ENCODE measurements at places on chromosomes 7 and 10.
A peak's percentile ranks its signal among the peaks of the same experiment; 100 is the strongest.

GRCh38 chr7:138458576-138459412, 1.3 kb upstream of the TRIM24 start:
- no peak for ATAC-seq

DNA sequence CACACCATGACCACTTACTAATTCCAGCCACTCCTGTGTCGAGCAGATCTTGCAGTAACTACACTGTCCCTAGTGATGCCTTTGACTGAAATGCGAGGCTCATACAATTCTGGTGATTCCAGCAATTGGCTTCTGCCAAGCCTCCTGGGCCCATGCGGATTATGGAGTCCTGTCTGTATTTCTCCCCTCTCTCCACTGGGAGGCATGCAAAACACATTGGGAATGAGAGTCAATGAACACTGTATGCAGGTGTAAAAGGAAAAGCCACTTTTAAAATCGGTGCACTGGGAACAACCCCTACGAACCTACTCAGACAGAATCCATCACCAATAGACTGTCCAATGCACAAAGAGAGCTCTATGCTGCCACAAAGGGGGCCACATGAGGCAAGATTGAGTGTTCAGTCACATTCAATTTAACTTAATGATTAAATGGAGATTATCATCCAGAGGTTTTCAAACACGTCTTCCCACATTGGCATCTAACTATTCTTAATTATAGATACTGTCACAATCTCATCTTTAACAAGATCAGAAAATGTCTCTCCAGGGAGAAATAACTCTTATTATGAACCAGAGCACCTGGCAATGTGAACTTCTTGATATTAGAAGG, 550.6 kb downstream of the GLRX3 start:
- ATAC-seq, result no peak

DNA sequence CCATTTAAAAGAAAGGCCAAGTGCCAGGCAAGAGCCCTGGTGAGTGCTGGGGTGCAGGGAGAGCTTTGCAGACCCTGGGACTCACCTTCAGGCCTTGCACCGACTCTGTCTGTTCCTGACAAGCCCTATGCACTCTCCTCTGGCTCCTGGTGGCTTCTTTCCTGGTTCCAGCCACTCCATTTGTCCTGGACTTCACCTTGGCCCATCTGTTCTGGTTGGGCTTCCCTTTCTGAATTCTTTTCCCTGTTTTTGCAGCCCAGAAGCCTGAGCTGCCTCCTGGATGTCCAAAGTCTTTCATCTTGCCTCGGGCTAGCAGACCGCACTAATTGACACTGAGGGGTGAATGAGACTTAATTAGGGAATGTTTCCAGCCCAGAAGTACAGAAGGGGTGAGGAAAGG, 60.5 kb downstream of the PYROXD2 start:
- ATAC-seq, result no peak

DNA sequence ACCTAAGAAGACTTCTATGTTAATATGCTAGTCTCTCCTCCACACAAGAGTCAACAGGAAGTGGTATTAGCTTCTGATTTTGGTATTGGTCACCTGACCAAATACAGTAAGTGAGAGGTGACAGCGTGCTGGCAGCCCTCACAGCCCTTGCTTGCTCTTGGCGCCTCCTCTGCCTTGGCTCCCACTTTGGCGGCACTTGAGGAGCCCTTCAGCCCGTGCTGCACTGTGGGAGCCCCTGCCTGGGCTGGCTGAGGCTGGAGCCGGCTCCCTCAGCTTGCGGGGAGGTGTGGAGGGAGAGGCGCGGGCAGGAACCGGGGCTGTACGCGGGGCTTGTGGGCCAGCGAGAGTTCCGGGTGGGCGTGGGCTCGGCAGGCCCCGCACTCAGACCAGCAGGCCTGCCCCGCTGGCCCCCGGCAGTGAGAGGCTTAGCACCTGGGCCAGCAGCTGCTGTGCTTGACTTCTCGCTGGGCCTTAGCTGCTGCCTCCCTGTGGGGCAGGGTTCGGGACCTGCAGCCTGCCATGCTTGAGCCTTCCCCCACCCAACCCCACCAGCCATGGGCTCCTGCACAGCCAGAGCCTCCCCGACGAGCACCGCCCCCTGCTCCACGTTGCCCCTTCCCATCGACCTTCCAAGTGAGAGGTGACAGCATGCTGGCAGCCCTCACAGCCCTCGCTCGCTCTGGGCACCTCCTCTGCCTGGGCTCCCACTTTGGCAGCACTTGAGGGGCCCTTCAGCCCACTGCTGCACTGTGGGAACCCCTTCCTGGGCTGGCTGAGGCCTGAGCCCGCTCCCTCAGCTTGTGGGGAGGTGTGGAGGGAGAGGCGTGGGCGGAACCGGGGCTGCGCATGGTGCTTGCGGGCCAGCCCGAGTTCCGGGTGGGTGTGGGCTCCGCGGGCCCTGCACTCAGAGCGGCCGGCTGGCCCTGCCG, 4.2 kb upstream of the ACSL5 start:
- peak; percentile 85 for ATAC-seq

- no peak for ATAC-seq
Measured at GRCh38 chr7:152702-153391, 39.5 kb upstream of the FAM20C start.

- peak; percentile 12 for ATAC-seq
Measured at GRCh38 chr10:18204039-18204835, 64.0 kb downstream of the CACNB2 start.

- ATAC-seq, result peak; percentile 65
Measured at GRCh38 chr10:3969876-3970666, 185.1 kb upstream of the KLF6 start.

GRCh38 chr10:125768219-125768855, 7.3 kb downstream of the MMP21 start:
- ATAC-seq, result no peak

- ATAC-seq, result no peak
Measured at GRCh38 chr7:103944230-103944900, 45.1 kb downstream of the RELN start.

DNA sequence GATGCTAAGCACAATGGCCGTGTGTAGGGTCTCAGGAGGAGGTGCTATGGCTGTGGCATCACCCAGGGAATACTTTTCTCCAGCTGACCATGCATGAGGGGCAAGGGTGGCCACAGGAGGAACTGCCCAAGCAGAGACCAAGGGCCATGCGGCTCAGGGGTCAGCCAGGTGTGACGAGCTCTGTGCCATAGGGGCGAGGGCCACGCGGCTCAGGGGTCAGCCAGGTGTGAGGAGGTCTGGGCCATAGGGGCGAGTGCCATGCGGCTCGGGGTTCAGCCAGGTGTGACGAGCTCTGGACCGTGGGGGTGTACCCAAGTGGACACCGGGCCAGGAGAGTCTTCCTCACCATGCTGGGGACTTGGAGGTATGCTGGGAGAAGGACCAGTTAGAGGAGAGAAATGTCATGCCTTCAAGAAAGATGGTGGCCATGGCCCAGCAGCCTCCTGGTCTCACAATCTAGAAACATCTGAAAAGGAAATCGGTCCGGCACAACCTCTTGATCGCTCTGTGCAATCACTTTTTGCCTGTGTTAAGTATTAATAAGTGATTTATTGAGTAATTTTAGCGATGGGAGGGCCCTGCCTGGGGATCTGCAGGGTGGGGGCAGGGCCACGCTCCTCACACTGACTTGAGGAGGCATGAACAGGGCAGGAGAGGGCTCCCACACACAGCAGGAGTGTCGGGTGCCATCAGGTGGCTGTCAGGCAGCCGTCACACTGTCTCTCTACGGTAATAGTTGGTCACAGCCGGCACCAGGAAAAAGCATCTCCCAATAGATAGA, 265.0 kb downstream of the ADARB2 start:
- ATAC-seq, result no peak

DNA sequence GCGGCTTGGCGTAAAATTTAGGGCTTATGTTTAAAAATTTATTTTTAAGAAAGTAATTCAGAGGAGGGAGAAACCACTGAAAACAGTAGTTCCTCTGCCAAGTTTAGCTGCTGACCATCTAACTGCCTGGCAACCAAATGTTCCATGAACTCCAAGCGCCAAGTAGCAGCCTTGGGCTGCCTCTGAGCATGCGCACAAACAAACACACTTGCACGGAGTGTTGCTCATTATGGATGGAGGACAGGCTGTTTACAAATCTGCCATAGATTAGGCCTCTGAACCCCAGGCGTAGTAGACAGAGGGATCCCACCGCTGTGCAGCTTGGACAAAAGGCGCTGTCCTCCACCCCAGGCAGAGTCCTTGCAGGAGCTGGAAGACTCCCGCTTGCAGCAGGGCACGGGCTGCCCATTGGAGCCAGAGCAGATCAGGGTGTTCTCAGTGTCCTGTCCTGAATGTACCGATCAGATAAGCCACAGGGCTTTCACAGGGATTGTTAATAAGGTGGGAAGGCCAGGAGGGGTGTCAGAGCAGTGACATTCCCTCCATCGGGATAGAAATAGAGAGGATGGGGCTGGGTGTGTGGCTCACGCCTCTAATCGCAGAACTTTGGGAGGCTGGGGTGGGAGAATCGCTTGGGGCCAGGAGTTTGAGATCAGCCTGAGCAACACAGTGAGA, 47.7 kb upstream of the LYZL1 start:
- ATAC-seq, result no peak

DNA sequence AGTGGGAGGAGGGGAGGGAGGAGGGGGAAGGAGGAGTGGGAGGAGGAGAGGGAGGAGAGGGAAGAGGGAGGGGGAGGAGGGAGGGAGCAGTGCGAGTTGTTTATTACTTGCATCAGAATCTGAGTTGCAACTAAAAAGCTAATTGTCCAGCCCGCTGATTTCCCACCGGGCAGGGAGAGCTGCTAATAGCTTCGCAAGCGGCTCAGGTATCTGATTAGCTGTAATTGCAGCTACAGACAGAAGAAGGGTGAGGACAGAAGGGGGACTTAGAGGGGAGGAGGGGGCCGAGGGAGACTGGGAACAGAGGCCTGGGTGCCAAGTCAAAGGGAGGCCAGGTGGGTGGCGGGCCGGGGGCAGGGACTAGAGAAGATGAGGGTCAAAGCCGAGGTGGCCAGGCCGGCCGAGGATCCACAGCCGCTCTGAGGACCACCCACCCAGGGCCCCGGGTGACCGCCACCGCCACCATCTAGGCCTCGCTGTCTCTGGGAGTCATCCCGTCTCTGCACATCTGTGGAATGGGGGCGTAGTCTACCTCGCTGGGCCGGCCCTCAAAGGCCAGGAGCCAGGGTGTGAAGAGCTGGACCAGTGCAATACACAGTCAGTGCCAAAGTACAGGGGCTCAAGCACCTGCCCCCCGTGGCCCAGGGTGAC, 54.2 kb downstream of the MICALL2 start:
- ATAC-seq, result no peak

DNA sequence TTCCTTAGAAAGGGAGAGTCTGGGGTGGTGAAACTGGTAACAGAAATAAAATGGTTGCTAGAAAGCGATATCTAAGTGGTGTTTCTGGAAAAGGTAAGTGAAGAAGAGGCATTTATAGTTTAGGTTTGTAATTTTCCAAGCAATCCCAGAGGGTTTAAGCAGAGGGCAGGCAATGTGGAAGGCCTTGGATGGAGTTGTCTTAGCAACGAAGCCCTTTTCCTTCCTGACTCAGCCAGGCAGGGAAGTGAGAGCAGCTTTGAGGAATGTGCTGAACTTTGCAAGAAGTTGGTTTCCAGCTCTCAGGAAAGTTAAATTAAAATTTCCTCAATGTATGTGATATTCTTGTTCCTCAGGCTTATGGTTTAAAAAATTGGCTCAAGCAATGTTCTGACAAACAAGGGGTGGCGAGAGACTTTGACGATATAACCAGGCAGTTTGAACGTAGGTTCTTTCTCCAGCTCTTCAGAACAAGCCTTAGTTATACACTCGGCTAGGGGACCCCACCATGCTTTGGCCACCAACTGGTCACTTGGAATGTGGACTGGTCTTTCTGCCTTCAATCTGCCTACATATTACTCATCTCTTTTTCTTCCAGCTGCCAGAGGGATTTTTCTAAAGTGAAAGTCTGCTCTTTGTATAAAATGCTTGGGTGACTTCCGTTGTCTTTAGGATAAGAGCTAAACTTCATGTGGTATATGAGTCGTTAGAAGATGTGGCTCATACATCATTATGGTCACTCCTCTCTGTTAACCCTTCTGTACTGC, 66.9 kb upstream of the SLC25A13 start:
- ATAC-seq, result no peak

DNA sequence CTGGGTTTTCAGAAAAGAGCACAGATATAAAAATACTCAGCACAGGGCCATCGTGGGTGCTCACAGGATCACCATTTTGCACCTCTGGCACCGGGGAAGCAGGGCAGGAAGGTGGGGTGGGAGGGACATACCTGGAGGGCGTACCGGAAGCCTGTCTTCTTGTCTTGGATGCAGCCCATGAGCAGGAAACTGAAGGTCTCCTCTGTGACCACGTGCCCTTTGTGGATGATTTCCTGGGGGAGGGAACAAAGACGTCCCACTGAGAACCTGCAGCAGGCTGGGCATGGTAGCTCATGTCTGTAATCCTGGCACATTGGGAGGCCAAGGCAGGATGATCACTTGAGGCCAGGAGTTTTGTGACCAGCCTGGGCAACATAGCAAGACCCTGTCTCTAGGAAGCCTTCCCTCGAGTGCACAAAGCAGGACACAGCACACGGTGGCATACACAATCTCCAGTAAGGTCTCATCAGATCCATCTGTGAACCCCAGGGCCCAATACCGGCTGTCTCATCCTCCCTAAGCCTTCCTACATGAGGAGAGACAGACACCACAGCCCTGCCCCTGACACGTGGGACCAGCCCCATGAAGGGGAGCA, 9.5 kb downstream of the PTCD1 start:
- no peak for ATAC-seq

DNA sequence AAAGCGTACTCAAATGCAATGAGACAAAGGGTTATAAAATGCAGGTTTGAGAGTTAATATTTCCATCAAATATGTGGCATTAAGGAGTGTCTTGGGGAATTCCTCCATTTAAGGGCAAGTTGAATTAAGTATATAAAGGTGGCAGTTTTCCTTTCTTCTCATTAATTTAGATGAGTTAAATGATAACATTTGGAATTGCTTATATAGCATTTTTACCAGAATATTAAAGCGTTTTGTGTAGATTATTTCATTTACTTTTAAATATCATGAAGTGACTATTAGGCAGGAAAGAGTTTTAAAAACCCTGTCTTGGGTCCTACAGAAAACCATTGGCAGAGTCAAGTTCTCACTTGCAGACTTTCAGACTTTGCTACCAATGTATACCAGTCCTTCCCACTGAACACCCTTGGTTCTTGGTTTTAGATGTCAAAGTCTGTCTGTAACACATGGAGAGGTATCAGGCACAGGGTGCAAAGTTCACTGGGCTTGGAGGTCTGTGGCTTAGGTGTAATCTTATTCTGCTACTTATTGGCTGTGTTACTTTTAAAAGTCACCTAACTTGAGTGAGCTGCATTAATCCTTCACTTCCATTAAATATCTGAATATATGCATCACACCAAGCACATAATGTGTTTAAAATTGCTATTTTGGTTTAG, 51.0 kb downstream of the ASB4 start:
- no peak for ATAC-seq

DNA sequence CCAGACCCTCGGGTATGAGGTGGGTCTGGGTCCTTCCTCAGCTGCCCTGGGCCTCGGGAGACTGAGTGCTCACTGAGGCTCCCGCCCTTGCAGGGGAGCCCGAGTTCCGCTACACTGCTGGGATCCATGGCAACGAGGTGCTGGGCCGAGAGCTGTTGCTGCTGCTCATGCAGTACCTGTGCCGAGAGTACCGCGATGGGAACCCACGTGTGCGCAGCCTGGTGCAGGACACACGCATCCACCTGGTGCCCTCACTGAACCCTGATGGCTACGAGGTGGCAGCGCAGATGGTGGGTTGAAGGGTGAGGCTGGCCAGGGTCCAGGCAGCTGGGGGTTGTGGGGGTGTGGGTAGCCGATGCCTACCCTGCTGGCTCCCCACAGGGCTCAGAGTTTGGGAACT, 7.6 kb downstream of the AEBP1 start:
- ATAC-seq, result no peak
